ENCODE measurements at places on chromosomes 2 and 18.

GRCh38 chr2:111710613-111711012 lies 173.4 kb downstream of the ANAPC1 start:
- DNase-seq, result no peak

- DNase-seq, result no peak
Measured at GRCh38 chr2:222724208-222724607, 52.8 kb downstream of the MOGAT1 start.

GRCh38 chr2:71783815-71784214 lies 330.5 kb downstream of the DYSF start:
- no peak for DNase-seq

- DNase-seq, result no peak
Measured at GRCh38 chr2:228846161-228846560, 424.9 kb downstream of the PID1 start.
